ENCODE measurements at places on chromosomes 16 and 17.

- no peak for DNase-seq
These were observed 26.2 kb downstream of the TRIM16 start for GRCh38 chr17:15657868-15658267.

- no peak for DNase-seq
These were observed 84.9 kb upstream of the GNG13 start for GRCh38 chr16:885391-885790.

DNA sequence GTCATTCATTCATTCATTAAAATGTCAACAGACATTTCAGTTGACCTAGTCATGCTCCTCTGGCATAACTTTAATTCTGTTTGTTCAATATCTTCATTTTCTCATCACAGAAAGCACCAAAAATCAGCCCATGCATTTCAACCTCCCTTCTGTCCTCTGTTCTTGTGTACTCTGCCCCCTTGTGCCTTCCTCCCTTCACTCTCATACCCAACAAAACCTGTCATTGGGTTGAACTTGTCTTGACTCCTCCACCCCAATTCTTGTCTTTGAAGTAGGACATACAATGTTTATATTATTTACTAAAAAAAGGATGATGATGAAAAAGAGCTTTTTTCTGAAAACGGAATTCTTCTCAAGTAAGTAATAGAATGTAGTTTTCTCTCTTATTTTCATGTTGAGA, 43.8 kb downstream of the COX10 start:
- no peak for DNase-seq

DNA sequence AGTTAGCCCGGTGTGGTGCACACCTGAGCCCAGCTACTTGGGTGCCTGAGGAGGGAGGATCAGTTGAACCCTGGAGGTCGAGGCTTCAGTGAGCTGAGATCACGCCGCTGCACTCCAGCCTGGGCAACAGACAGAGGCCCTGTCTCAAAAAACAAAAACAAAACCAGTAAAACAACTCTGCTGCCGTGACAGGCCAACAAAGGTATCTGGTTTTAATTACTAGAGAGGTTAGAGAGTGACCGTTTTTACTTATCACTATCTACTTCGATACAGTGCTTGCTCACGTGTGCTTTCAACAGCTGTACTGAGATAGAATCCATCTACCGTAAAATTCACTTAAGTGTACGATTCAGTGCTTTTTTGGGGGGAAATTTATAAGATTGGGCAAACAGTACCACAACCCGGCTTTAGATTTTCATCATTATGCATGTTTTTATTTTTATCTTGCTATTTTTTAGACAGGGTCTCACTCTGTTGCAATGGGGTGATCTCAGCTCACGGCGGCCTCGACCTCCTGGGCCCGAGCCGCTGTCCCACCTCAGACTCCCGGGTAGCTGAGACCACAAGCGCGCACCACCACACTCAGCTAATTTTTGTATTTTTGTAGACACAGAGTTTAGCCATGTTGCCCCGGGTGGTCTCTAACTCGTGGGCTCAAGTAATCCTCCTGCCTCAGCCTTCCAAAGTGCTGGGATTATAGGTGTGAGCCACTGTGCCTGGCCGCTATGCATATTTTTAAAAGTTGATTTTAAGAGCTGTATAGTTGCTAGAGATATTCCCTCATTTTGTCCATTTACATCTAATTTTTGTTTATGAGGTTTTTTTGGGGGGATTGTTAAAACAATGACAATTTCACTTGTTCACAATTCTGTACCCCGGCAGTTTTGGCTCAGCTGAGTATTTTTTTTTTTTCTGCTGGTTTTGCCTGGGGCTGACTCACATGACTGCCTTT, 30.9 kb downstream of the SERPINF1 start:
- no peak for DNase-seq

- no peak for DNase-seq
These were observed 95.7 kb upstream of the DNAH17 start for GRCh38 chr17:78672871-78673371.

GRCh38 chr16:84531671-84532111, 27.2 kb upstream of the MEAK7 start:
- DNase-seq: no peak

DNA sequence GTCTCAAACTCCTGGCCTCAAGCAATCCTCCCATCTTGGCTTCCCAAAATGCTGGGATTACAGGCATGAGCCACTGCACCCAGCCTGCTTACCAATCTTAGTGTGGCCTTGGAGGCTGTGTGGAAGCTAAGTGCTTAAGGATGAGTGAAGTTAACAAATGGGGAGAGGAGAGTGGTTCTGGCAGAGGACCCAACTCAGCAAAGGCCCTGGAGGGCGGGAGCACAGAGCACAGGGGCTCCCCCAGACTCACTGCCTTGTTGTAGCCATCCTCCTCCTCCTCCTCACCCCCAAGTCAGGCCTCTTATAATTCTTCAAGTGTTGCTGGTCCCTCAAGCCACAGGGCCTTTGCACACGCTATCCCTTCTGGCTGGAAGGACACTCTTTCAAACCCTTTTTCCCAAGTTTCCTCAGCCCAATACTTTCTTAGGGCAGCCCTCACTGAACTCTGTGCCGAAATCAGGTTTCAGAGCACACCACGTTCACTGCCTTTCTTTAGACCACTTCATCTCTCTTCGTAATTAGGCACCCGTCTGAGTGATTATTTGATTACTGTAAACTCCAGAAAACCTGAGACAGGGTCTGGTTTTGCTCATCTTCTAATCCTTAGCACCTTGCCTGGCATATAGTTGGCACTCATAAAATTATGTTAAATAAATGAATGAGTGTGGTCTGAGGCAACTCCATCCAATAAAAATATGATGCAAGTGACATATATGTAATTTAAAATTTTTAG, 23.4 kb downstream of the NGFR start:
- DNase-seq: no peak

DNA sequence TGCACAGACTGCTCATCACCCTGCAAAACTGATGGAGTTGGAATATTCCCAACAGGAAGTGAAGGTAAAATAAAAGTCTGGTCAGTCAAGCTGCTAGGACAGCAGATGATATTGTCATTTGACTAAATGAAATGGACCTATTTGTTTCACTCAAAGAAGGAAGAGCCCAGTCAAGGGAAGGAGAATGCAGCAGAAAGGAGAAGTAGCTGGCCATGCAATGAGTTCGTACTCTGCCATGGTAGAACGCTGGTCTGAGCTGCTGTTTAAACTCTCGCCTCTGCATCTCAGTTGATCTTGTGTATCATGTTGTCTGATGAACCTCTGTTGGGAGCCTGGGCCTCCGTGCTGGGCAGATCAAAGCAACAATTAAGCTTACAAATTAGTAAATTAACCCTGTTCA, 15.6 kb upstream of the YPEL2 start:
- no peak for DNase-seq

GRCh38 chr16:53219371-53219770, 164.6 kb downstream of the CHD9 start:
- no peak for DNase-seq

All from 8988T (cell line).